ENCODE measurements at places on chromosomes 3 and 15.

- DNase-seq: no peak
Measured at GRCh38 chr3:55620351-55621025, 133.4 kb upstream of the WNT5A start.

- no peak for DNase-seq
Measured at GRCh38 chr15:52567871-52568600, 794 bp downstream of the ARPP19 start.

DNA sequence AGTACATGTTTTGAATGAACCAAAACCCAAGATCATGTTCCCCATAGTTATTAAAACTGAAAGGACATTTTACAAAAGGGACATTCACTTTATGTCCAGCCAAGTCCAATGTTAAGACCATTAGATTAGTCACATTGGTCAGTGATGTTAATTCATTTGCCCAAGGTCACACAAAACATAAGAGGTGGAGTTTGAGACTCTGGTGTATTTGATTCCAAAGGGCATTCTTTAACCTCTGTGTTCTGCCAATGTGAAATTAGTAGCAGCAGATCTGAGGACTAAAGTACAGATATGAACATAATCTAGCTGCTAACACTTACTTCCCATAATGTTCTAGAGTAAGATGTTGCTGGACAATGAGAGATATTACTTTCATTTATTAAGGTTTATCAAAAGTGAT, 425.6 kb downstream of the TUSC7 start:
- DNase-seq: no peak

DNA sequence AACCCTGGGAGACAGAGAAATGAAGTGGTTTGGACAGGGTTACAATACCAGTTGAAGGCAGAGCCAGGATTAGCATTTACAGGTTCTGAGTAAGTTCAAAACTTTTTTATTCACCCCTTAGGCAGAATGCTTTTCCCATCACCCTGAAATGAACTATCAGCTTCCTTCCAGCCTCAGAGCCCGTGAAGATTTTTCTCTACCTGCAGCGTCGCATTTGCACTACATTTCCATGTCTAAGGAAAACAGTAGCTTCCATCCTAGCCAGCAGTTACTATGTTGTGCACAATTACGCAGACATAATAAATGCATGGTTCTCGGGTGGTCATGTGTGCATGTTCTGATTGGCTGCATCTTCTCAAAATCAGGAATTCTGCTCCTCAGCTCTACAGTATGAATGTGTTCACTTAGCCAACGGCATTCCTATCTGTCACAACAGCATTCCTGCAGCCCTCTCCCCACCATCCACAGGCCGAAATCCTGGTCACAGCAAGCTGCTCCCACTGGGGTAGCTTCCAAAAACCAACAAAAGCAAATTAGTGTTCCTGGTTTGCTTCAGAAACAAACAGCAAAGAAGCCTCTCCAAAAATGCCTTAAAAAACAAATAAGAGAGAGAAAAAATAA, 510.8 kb upstream of the SEMA6D start:
- no peak for DNase-seq

DNA sequence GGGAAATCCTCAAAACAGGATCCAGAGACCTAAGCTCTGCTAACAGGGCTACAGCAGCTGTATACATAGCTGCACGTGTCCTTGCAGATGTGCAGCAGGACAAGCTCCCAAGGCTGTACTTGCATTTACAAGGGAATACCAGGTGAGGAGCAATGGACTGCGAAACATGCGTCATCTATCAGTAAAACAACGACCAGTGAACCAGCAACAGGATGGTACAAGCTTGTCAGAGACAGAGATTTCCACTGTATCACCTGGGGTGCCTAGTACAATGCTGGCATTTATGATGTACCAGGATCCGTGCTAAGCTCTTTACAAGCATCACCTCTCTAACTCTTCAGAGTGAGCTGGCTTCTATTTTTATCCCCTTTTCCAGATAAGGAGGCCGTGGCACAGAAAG, 227.3 kb downstream of the FOXP1 start:
- no peak for DNase-seq

DNA sequence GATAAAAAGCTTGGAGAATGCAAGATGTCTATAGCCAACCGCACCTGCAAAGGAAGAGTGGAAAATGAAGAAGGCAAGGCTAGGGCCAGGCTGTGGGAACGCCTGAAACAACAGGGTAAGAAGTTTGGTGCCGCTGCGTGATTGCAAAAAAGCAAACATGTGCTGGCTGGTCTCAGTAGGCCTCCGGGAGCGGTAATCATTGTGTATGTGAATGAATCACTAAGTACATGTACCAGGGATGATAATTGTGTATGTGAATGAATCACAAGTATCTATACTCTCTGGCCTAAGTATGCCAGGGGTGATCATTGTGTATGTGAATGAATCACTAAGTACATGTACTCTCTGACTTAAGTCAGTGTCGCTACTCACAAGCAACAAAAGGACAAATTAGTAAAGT, 40.3 kb upstream of the PARL start:
- no peak for DNase-seq

- no peak for DNase-seq
Measured at GRCh38 chr15:73881579-73882320, 8.4 kb downstream of the TBC1D21 start.

DNA sequence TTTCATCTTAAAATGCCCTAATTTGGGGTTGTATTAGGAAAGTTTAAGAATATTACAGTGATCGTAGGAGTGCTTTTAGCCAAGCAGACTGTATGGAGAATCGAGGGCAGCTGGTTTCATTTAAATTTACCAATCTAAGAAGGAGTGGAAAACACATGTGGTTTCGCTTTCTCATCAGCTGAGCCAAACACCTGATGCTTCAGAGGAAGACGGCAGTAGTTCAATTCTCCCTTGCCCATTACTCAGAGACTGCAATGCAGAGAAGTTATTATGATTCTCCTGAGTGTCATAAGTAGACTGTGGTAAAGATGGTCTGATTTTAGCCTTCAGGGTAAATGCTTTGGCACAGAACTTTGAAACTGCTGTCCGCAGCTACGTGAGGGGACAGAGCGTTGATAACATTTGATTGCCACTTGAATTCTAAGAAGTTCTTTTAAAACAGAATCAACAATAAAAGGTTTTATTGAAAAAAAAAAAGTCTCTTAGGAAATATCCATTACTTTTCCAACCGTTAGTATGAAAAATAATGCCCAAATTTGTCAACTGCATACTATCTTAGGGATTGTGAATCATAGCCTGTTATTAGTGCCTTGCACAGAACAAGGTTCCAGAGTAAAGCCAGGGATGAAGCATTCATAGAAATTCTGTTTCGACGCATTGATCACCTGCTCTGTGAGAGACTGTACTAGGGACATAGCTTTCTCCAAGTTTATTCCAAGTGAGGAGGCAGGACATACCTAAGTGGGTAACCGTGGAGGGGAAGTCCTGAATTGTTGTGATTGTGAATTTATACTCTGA, 25.6 kb downstream of the LYSMD4 start:
- DNase-seq: no peak

- DNase-seq: no peak
Measured at GRCh38 chr3:108359011-108359410, 62.7 kb downstream of the HHLA2 start.

DNA sequence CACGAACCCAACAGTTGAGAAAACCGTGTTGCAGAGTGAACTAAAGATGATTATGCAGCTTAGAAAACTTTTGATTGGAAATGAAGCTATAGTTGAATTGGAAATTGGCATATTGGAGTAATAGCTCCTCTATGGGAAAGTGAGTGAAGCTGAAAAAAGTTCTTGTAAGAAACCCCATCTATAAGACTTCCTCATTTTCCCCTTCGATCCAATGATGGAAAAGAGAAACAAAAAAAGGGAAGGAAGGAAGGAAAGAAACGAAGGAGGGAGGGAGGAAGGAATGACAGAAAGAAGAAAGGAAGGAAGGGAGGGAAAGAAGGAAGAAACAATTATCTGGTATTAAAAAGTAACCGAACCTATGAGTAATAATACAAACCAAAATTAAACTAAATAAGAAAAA, 791.8 kb upstream of the NR2F2 start:
- DNase-seq: no peak

DNA sequence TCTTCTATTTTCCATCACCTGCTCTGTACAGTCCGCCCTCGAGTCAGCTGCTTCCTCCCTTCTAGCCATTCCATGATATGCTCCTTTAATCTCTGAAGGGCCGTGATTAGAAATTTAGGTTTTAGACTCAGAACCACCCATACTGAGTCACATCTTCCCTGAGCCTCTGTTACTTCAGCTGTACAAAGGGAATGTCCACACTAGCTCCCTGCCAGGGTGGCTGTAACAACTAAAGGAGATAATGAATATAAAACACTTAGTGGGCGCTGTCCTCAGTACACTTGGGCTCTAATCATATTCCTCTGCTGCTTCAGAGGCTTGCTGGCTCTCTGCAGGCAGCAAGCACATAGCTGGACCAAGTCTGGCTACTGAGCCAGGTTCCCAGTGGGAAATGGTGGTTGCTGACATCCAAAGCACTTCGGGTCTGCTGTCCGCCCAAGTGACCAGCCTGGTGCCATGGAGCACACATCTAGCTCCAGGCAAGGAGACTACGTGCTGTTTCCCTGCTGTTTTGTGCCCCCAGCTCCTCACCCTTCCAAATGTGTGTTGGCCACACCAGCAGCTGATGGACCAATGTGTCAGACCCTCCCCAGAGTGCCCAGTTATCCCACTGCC, 901 bp upstream of the CHST14 start:
- DNase-seq: no peak

DNA sequence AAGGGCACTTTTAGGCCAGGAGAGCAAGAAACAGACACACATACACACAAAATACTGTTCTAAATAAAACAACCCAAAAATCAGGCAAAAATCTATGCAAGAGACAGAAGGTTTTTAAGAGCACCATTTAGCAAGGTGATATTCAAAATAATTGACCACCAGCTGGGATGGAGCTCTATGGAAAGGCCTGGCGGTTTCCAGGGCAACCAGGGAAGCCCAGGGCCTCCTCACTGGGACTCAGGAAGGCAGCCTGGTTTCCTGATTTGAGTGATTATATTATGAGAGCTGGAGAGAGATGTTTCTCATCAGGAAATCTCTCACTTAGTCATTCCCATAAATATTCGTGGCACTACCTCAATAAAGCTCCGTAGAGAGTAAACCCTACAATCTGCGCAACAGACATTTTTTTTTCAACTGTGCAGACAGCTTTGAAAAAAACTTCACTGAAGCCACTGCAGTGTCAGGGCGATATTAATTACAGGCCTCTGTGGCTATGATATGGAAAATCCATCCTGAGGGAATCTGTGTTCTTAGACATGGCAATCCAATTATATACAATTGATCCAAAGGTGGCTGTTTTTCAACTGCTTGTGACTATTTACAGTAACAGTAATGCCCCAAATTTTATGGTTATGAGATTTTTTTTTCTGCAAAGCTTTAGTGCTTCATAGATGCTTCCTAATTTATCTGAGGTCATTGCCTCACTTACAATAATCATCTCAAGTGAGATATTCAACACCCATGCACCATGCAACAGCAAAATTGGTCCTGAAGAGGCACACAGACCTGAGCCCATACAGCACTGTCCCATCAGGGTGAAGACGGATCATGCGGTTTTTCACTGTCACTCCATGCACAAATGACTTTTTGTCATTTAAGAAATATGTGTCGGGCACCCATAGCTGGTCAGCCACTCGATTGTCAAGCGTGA, 152.1 kb downstream of the GABRB3 start:
- no peak for DNase-seq
